NCI-H2107 (cell line): ENCODE measurements at places on chromosomes 1 and 21.

GRCh38 chr1:59484096-59484495, 187.2 kb downstream of the FGGY start:
- no peak for DNase-seq

DNA sequence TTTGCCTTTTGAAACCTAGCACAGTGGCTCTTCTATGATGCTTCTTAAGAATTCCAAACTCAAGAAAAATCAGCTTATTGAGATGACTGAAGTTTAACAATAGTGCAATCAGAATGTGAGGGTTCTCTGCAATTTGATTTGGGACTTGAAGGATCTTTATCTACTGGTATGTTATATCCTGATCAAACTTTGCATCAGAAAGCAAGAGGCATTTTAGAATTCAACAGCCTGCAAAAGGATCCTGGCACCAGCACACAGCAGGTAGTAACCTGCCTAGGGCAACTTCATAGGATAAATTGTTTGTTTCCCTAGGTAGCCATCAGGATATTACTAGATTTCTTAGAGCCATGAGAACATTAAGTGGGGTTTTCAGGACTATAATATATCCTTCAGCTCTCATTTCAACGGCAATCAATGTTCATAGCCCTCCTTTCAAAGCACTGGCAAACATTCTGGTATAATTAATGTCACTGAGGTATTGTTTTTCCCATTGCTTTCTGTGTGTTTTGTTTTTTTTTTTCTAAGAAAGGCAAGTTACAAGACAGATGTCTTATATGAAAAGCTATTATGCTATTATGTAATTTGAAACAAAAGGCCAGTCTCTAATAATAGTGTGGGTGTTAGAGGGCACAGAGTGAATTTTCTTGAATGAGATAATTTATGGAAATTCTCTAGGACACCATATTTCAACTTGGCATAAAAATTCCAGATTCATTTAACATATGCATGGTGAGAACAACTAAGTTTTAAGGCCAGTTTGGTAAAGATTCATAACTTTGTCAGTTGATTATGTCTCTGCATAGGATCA, 34.5 kb downstream of the NTNG1 start:
- DNase-seq = no peak

- DNase-seq = no peak
These were observed 183.4 kb upstream of the GALNT2 start for GRCh38 chr1:229883504-229884200.

- DNase-seq = no peak
These were observed 146.9 kb upstream of the POGK start for GRCh38 chr1:166692346-166692745.

DNA sequence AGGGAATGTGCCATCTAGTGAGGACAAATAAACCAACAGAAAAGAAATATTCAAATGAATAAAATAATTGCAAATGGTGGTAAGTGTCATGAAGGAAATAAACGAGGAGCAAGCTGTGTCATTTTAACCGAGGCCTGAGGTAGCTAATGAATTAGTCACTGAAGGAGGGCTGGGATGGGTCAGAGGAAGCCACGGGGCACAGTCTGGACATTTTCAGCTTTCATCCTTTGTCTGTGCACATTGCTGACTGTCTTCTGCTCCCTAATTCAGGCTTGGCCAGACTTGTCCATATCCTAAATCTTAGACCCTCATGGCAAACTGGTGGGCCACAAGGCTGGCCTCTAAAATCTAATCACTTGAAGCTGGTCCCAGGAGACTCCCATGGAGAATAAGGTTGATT, 138.4 kb downstream of the RHOU start:
- no peak for DNase-seq

DNA sequence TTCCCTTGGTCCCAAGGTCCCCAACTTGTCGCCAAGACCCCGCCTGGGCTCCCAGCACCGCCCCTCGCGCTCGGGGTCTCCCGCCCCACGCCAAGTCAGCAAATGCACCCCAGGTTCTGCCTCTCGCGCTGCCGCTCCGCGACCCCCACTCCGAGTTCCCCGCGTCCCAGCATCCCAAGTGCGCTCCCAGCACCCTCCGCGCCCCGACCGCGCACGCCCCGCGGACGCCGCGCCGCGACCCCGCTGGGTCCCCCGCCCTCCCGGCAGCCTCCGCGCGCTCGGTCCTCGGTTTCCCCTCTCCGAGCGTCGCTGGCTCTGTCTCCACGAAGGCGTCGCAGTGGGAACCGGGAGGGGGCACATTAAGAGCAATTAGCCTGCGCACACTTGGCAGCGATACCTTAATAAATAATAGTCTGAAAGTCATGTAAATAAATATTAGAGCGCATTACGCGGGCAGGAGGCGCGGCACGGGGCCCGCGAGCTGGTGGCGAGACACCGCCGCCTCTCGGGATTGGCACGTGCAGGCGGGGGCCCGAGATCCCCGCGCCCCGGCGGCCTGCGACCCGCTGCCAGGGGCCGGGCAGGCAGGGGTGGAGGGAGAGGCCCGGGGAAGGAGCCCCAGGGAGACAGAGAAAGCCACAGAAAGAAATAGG, 75.9 kb downstream of the VWA5B1 start:
- DNase-seq = no peak

DNA sequence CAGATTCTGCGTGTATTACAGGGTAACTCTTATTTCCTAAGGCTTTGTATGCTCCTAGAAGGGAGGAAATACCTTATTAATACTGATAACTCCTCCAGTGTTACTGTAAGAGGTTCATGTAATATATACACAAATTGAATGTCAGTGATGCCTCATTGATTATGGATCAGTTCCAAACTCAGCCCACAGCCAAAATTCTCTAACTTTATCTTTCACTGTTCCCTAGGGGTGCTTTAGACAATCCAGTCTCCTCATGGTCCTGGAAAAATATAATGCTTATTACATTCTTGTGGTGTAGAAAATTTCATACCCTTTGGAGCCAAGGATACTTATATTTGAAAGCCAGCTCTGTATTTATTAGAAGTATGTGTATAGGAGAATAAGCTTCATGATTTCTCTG, 73.0 kb downstream of the NGF start:
- DNase-seq = no peak
